Naive B cell (primary cell): ENCODE measurements at places on chromosomes 3 and 15.

DNA sequence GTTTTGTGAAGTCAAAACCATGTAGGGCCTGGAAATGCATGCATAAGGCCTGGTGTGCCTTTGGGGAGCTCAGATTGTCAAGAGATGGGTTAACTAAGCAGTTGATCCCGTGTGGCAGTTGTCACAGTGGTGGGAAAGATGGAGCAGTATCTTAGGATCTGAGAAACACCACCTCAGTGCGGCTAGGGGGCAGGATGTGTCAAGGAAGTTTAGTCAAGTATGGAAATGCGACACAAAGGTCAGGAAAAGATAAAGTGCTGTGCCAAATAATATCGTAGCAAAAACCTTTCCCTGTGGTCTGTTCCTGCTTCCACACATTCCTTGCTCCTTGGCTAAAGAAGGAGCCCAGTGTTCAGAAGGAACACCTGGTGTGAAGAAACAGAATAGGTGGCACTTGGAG lies 396.4 kb downstream of the EDEM1 start:
- no peak for DNase-seq

DNA sequence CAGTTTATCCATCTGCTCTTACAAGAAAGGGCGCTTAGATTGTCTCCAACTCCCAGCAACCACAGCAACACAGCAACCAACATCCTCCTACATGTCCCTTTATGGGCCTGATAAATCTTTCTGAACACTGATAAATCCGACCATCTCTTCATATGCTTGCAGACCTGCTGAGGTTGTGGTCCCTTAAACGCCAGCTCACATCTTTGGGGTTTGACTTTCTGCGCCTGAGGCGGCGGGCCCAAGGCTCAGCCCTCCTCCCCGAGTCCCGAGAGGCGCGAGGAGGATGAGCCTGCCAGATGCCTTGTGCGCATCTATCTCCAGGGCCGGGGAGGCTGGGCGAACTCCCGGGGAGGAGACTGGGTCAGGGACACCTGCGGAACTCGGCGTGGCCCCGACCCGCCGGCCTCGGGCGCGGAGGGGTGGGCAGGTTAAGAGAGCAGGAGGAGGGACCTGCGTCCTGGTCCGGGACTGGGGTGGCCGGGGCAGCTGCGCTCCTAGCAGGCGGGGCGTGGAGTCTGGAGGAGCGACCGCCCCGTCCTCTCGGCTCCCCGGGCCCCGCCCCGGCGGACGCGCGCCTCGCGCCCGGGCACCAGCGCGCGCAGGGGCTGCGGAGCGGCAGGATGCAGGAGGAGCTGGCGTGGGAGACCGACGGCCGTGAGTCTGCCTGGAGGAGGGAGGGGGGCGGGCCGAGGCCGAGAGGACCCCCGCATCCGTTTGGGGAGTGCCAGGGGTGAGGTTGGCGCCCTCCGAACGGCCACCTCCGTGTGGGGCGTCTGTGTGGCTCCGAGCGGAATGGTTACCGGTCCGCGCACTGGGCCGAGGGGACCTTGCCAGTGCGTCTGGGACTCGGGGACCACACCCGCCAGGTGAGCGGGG lies at the start of gene ANKDD1A:
Gene ANKDD1A, plus strand, starts transcription at position 592 of the 876 bp plus-strand sequence. Its CDS starts 29 bp downstream, at position 621.
- DNase-seq, result no peak

DNA sequence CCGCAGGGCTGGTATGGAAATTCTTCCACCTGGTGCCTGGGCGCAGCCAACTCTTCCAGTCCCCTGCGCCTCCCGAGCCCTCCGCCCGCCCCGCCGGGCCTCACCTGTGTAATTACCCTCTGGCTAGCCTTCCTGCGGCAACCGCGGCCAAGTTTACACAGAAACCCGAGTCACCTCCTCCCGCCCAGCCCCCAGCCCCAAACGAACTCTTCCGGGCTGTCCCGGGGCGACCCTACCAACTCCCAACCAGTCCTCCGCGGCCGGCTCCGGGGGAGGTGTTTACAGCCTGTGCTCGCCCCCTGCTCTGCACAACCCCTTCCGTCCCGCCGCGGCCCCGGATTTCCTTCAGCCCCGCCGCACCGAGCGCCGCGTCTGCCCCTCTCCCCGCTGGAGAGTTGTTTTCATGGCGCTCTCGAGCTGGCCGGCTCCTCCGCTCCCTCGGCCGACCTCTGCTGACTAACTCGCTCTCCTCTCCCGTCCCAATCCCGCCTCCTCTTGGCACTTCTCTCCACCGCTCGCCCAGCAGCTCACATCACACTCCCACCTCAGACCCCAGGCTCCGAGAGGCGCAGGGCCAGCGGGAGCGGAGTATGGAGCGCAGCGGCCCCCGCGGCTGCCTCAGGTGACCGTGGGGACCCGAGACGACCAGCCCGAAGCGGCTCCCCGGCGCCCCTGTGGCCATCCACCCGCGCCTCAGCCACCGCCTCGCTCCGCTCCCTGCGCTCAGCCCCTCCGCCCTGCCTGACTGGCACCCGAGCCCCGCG lies 538 bp downstream of the ATOSA start:
- DNase-seq, result peak; percentile 62

DNA sequence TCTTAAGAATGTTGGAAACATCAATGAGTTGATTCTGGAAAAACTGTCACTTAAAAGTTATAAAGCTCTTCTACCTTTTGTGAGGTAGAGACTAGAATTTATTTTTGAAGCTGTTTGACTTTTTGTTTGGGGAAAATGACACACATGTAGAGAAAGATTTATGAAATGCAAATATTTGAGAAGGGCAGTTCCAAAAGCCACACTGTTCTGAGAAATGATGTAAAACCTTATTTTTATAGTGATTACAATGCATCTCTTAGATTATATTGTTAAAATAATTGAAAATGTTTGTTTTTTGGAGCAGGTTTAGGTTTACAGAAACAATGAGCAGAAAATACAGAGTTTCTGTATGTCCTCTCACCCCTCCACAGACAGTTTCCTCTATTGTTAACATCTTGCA lies 116.1 kb upstream of the CMC1 start:
- DNase-seq, result no peak

DNA sequence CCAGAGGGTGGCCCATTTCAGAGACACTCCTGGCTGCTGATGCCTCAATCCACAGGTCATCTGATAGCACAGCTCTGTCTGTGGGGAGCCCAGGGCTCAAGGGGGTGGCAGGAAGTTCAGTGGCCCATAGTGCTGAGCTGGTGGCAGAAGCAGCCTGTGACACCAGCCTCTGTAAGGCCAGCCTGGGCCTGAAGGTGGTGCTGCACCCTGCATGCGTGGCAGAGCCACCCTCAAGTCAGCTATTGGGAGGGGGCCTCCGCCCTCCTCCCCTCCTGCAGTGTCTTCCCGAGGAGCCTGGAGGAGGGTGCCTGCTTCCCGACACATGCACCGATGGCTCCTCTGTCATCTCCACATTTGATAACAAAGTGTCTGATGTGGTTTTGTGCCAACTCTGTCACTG lies 3.0 kb downstream of the PLA1A start:
- no peak for DNase-seq

DNA sequence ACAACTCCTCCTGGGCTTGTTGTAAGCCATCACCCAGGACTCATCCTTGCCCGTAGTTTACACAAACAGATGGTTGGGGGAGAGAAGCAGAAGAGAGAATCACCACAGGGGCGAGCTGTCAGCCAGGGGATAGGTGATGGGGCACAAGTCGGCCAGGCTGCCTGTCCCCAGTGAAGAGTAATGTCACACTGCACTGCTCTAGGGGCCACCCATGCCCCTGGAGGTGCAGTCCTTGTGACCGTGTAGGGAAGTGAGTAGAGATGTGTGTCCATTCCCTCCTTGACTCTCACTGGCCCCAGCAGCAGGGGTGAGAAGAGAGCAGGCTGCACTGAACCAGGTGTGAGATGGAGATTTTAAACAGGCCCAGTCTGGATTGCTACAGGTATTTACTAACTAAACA lies 17.1 kb upstream of the PRSS50 start:
- DNase-seq, result no peak

DNA sequence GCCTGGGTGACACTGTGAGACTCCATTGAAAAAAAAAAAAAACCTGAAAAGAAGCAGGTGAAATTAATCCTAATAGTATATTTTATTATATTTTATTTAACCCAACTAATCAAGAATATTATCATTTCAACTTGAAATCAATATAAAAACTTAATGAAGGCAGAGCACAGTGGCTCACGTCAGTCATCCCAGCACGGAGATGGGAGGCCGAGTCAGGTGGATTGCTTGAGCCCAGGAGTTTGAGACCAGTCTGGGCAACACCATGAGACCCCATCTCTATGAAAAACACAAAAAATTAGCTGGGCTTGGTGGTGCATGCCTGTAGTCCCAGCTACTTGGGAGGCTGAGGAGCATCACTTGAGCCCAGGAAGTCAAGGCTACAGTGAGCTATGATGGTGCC lies 33.3 kb upstream of the SLC41A3 start:
- no peak for DNase-seq

GRCh38 chr3:129035360-129036221 lies 25.0 kb upstream of the GP9 start:
- no peak for DNase-seq
